ENCODE measurements at places on chromosomes 7 and 10.

- DNase-seq, result no peak
These were observed 1.8 kb downstream of the RBP3 start for GRCh38 chr10:47349941-47350371.

- DNase-seq, result no peak
These were observed 10.9 kb downstream of the SUFU start for GRCh38 chr10:102514487-102515311.

GRCh38 chr7:5634107-5634950, 147.1 kb downstream of the RNF216 start:
- no peak for DNase-seq

GRCh38 chr7:40996233-40996677, 706.6 kb downstream of the INHBA start:
- DNase-seq, result no peak

GRCh38 chr10:2974083-2974482, 93.3 kb upstream of the PFKP start:
- DNase-seq, result no peak

DNA sequence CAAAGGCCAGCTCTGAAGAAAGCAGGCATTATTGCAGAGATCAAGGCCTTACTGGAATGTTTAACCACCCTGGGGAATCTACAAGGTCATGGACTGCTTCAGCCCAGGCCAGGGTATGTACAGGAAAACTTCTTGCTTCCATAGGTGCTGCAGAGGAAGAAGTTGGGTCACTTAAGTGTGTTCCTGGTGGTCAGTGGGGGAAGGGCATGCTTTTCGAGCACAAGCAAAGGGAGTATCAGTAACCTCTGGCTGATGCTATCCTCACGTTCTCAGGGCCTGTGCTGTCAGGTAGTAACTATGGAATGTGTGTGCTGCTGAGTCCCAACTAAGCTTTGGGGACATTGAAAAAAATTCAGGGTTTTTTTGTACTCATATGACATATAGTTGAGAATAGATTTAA, 234.0 kb upstream of the SP4 start:
- DNase-seq, result no peak

- DNase-seq, result no peak
These were observed 78.7 kb downstream of the GATA3 start for GRCh38 chr10:8133146-8133545.

GRCh38 chr10:130336617-130337304, 200.6 kb downstream of the GLRX3 start:
- no peak for DNase-seq

DNA sequence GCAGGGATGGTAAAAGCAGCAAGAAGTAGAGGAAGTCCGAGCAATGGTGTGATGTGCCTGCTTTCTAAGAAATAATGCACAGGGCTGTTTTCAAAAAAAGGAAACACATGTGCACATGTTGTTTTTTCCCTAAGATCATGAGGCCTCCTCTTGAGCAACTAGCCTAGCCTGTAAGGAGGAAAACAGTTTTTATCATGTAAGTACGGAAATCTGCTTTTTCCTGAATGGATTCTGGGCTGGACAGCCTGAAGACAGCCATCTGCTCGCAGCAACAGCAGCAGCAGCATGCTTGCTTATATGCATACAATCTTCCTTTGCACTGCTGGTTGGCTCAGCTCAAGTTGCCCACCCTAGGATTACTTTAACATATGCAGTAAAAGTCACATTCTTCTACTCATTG, 87.1 kb downstream of the HIBADH start:
- DNase-seq, result no peak

- peak; percentile 56 for DNase-seq
These were observed 8.7 kb upstream of the ASB4 start for GRCh38 chr7:95476904-95477594.

DNA sequence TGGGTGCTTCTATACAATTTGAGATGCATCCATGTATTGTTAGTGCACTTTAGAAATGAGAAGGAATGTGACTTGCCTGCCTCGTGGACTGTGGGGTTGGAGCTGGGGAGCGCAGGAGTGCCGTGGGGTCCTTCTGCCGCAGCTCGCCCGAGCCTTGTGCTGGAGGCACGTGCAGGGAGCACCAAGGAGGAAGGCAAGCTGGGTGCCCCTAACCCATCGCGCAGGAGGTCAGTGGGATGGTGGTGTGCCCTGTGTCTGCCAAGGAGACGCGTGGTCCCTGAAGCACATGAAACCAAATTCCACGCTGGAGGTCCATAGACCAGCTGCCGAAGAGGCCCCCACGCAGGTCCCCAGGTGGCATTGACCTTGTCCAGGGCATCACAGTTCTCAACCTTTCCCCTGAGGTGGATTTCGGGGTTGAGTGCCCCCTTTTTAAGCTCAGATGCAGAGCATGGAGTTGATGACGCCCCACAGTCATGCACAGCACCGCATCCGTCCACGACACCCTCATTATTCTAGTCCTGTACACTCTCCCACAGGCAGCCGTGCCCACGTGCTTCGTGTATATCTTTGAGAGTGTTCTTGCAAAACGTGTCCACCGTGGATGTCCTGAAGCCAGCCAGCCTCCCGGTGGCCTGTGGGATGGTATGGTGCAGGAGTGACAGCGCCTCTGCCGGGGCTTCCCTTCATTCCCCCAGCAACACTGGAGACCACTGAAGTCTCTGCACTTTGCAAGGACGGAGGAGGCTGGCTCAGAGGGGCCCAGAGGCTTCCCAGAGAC, 35.5 kb downstream of the FKBP6 start:
- DNase-seq, result no peak

GRCh38 chr7:158394936-158395335, 192.7 kb downstream of the PTPRN2 start:
- no peak for DNase-seq

DNA sequence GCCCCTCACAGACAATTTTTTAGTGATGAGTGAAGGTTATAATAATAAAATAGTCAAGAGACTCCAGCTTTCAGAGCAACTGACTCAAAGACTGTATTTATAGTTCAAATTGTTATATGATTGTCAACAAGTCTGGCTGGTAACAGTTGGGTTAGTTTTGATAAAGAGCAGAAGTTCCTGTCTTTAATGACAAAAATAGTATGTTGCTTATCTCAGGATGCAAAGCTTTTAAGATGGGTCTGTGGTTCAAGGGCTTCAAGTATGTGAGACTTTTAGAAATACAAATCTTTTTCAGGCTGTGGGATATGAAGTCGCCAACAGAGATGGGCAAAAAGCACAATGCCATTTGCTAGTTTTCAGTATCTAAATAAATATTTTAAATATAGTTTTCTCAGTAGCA, 118.4 kb downstream of the ABCA13 start:
- DNase-seq, result no peak

DNA sequence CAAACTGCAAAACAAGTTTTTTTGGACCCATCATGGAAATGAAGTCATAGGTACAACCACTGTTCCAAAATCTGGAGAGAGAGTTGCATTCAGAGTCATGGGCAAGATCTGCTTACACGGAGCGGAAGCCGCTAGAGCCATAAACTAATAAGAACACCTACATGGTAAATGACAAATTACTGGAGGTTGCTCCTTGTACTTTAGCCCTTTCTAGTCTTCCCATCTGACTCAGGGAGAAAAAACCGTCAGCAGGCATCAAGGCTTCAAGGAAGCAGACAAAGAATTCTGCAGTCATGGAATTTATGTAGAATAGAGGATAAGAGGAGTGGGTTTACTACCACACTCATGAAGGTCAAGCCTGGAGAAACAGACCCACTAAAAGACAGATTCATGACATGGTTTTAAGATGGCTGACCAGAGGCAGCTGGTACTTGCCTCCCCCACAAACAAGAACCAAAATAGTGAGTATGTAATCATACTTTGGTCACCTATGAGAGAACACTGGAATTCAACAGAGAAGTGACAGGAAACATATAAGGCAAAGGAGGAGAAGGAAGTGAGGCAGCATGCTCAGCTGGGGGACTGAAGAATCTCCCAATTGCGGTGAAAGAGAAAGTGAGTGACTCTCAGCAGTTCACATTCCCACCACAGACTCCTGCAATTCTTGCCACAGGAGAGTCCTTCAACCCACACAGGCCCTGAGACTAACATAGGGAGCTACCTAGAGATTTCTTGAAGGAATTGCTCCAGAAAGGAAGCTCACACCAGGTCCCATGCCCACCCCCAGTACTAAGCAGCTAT, 42.4 kb upstream of the ASAH2 start:
- no peak for DNase-seq

DNA sequence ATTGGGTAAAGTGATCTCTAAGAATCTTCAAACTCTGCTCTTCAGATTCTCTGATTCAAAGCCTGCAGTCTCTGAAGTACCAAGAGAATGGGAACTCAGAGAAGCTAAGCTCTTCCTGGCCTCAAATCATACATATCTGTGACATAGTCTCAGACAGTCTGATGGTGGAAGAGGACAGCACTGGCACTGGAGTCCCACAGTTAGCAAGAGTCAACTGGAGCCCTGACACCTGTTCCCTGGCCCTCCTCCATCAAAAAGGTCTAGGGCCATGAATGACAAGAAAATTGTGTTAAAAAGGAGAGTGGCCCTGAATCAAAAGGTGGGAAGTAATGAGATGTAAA, 37.7 kb downstream of the PRSS2 start:
- no peak for DNase-seq

GRCh38 chr7:74584160-74584954, 73.2 kb upstream of the GTF2I start:
- DNase-seq, result no peak

DNA sequence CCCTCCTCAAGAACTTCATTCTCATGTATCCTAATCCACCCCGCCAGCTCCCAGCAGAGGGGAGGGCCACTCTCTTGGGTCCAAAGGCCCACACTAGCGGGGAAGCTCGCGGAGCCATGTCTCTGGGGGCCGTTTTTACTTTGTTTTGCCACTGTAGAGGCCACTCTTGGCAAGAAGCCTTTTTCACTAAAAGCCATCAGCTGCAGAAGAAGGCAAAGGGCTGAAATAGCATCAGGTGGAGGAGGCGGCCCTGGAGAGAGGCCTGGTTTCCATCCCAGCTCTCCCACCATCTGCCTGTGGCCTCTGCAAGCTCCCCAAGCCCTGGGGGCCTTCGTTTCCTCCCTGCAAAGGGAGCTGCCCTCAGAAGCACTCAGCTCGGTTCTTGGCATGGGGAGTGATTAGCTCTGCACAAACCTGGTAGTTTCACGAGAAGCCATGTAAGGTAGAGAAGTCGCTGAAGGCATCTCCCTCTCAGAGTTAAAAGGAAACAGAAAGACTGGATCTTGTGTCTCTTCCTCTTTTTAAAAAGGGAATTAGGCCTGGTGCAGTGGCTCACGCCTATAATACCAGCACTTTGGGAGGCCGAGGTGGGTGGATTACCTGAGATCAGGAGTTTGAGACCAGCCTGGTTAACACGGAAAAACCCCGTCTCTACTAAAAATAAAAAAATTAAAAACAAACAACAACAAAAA, 70.3 kb downstream of the PARP12 start:
- no peak for DNase-seq

GRCh38 chr10:75187961-75188426, 22.6 kb upstream of the VDAC2 start:
- DNase-seq, result no peak

- DNase-seq, result no peak
These were observed 9.4 kb downstream of the PDAP1 start for GRCh38 chr7:99398891-99399445.

GRCh38 chr7:23332910-23333612, 33.9 kb downstream of the MALSU1 start:
- DNase-seq, result no peak

DNA sequence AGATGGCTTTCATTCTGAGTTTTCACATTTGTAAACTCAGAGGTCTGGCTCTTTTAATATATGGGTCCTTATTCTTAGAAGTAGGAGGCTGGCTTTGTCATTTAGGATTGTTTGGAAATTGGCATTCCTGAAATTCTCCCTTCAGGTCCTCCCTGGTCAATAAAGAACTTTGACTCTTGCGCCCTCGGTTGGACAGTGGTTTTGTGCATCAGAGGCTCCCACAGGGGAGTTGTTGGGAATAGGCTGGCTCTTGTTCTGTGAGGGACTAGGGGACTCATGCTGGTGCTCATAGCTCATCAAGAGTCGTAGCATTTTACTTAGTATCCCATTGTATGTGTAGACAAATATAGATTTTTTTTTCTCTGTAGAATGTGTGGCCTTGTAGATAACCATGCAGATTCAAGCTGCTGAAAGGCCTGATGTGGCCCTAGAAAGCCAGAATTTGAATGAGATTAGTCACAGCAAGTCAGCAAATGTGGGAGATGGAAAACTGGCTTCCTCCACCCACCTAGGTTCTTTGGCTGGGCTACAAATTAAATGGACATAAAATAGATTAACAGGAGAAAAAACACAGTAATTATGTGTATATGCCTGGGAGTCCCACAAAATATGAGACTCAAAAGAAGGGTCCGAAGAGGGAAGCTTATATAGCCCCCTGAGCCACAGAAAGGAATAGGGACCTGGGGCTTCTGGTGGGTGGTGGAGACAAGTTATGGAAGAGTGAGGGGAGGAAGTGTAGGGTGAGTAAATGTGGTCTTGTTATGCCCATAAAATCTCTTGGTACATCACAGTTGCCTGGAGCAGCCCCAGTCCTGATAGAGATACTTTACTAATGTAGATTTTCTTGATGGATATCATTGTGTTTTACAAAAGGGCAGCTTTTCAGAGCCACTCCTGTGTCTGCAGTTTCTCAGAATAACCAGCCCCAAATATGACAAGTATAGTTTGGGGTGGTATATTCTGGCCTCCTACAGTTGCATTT, 94.6 kb upstream of the BTBD16 start:
- DNase-seq, result no peak

GRCh38 chr7:121259826-121260225, 69.0 kb upstream of the WNT16 start:
- DNase-seq, result no peak

- no peak for DNase-seq
These were observed 35.7 kb upstream of the ATXN7L1 start for GRCh38 chr7:105911961-105912575.

- no peak for DNase-seq
These were observed 28.2 kb downstream of the UBE2H start for GRCh38 chr7:129924602-129925001.

GRCh38 chr7:134742688-134743350, 36.6 kb upstream of the CALD1 start:
- DNase-seq, result no peak

GRCh38 chr7:106420210-106420609, 135.4 kb upstream of the NAMPT start:
- DNase-seq, result no peak

GRCh38 chr7:138303230-138304070, 156.6 kb upstream of the TRIM24 start:
- no peak for DNase-seq

DNA sequence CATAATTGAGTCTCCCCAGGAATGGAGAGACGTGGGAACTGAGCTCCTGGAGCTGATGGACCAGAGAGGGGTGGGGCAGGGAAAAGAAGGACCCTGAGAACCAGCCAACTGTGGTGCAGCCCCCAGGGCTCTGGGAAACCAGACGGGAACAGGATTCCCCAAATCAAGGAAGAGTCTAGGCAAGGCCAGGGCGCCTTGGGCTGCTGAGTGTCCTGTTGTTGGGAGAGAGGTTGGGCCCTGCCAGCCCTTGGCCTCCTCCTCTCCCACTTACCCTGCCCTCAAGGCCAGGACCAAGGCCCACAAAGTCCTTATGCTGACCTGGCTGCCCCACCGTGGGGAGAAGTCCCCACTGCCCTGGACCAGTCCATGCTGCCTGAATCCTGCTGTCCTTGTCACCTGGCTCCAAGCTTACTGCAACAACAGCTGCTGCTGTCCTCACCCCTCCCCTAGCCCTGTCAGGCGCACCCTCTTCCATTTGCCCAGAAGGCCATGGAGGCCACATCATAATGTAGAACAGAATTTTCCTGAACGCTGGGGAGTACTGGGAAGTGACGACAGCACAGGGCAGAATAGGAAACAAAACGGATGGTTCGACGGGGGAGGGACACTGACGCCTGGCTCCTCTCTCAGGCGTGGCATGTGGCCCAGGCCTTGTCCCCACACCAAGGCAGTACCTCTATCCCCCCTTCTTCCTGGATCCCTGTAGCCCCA, 132.9 kb upstream of the ZMIZ1 start:
- DNase-seq, result no peak

- DNase-seq, result no peak
These were observed 80.8 kb downstream of the PTPRE start for GRCh38 chr10:127987467-127988380.

Measured in NCI-H187 treated with DMSO at 0.1 percent for 48 hours (cell line).